Activated naive CD8-positive, alpha-beta T cell treated with anti-CD3 and anti-CD28 coated beads, Interleukin-2, amount 10 ng/mL, durations not matched to agents 7 days and 5 days (primary cell): ENCODE measurements at places on chromosomes 4 and X. TPM values are rescaled to one million over a fixed set of nuclear protein-coding genes. Genes with fewer than 3 reads are reported as not detected.

GRCh38 chr4:17322514-17322913, 189.4 kb downstream of the QDPR start:
- no peak for DNase-seq

GRCh38 chrX:106951230-106951629, 31.0 kb downstream of the CLDN2 start:
- DNase-seq = no peak

DNA sequence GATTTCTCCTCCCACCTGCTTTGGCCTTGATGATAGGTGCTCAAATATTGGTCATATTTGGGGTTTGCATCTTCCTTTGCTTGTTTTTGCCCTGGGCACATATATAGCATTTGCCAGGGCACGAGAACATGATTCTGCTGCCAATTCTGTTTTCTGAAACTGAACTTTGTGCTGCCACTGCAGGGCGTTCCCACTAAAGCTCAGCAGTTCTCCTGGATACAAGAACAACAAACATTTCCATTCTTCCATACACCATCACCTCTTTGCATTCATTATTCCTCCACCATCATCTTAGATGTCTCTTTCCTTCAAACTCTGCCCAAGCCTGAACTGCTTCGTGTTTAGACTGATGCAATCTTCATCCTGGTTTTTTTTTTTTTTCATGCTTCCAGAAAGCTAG, 36.3 kb upstream of the GATB start:
- no peak for DNase-seq

- DNase-seq = no peak
Observed at GRCh38 chrX:130155564-130155963, 10.1 kb downstream of the AIFM1 start.

DNA sequence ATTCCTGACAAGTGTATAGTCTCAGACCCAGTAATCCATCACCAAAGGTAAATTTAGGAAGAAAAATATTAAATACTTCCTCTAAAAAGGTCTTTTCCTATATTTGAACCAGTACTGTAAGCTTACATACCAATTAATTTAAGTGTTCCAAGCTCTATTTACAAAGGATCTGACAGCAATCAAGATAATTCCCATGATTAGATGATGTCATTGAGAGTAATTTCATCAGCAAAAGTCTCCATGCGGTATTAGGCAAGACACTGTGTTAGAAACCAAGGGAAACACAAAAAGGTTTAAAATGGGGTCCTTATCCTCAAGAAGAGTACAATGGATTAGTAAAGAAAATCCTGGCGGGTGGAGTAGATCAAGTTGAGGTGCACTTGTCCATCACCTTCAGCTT, 198.5 kb downstream of the PRDM5 start:
- DNase-seq = no peak

DNA sequence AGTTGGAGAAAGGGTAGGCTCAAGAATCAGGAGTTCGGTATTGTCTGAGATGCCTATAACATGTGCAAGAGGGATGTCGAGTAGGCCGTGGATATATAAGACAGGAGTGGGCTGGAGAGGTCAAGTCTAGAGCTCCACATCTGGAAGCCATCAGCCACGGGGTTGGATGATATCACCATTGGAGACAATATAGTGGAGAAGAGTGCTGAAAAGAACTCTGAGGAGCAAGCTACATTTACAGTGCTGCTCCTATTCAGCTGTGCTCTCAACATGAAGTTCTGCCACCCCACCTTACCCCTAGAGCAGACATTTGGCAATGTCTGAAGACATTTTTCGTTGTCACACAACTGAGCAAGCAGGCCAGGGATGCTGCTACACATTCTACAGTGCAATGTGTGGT, 20.9 kb upstream of the PLAC1 start:
- no peak for DNase-seq

DNA sequence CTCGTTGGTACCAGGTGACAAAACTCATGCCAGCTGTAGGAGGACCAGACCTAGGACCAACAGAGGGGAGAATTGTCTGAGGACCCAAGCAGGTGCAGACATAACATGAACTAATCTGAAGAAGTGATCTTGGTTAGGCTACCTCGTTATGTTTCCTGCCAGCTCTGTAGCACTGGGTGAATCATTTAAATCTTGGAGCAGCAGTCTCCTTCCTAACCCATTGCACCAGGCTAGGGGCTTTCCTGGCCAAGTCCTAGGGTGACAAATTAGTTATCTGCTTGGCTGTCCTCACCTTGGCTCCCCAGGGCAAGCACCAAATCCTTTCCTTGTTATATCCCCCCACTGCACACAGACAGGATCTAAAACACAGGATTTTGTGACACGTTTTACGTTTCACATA, 87.8 kb downstream of the WWC2 start:
- no peak for DNase-seq

DNA sequence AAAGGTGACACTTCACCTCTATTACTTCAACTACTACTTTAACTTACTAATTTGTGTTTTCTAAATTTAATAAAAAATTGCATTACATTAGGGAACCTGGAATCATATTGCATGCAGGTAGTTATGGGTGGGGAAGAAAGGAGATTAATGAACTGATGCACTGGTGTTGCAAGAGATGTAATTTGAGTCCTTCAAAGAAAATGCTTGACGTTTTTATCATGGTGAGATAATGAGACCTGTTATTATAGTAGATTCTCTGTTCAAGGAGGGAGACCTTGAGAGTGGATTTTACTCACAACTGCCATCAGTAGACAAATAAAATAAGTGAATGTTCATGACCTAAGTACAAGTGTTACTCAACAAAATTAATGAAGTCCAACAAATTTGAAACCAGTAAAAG, 26.4 kb upstream of the MED14 start:
- DNase-seq = no peak

- no peak for DNase-seq
Observed at GRCh38 chr4:38752372-38752940, 30.3 kb downstream of the TLR10 start.

The TRPC5OS gene
- not detected for total RNA-seq

The POU4F2 gene
- total RNA-seq = not detected

The CPZ gene
- total RNA-seq = not detected

The LAMTOR3 gene
- 28.3 TPM for total RNA-seq

The CAPN6 gene
- not detected for total RNA-seq
